ENCODE measurements at places on chromosomes 7 and 10.

- DNase-seq = no peak
Measured at GRCh38 chr7:89023877-89024276, 228.3 kb upstream of the TEX47 start.

DNA sequence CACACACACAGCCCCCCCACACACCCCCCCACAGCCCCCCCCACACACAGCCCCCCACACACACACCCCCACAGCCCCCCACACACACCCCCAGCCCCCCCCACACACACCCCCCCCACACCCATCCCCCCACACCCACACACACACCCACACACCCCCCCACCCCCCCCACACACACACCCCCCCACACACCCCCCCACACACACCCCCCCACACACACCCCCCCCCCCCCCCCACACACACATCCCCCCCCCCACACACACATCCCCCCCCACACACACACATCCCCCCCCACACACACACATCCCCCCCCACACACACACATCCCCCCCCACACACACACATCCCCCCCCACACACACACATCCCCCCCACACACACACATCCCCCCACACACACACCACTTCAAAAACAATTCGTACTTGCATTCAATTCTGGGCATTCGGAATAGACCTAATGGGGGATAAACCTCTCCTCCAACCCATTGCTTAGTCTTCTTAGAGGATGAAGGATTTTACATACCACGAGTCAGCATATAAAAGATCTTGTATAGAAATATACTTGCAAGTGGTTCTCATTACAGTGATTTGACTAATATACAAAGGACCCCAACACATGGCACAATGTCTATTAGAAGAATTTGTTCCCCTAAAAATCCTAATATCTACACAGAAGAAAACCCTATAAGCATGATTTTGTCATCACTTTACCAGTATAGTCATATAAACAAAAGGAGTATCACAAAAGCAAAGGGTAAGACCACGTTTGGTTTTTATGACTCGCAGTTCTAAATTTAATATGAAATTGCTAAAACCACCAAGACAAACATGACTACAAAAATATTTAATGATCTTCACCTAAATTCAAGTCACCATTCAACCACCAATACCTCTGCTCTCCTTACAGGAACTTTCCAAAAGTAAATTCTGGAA, 80.9 kb downstream of the DIP2C start:
- DNase-seq = no peak

GRCh38 chr10:100656454-100656853, 88.9 kb upstream of the PAX2 start:
- no peak for DNase-seq

- no peak for DNase-seq
Measured at GRCh38 chr7:29328045-29328444, 133.5 kb downstream of the CHN2 start.

DNA sequence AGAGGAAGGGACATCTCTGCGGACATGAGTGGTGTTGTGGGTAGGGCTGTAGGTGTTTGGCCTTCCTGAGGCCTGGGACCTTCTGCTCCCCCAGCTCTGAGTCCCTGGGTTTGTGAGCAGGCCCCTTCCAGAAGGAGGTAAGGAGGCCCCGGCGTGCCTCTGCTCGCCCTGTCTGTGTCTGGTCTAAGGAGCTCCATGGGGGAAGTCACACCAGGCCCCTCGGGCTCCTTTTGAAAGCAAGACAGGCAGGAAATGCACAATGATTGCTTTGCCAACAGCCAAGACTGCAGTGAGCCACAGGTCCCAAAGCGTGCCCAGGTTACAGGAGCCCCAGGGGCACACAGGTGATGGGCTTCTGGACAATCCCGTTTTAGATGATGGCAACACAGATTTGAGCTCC, 89.5 kb downstream of the FAM53B start:
- no peak for DNase-seq

All from omental fat pad (tissue), 4 donors.